WERI-Rb-1 (cell line): ENCODE measurements at places on chromosomes 1 and 21.

DNA sequence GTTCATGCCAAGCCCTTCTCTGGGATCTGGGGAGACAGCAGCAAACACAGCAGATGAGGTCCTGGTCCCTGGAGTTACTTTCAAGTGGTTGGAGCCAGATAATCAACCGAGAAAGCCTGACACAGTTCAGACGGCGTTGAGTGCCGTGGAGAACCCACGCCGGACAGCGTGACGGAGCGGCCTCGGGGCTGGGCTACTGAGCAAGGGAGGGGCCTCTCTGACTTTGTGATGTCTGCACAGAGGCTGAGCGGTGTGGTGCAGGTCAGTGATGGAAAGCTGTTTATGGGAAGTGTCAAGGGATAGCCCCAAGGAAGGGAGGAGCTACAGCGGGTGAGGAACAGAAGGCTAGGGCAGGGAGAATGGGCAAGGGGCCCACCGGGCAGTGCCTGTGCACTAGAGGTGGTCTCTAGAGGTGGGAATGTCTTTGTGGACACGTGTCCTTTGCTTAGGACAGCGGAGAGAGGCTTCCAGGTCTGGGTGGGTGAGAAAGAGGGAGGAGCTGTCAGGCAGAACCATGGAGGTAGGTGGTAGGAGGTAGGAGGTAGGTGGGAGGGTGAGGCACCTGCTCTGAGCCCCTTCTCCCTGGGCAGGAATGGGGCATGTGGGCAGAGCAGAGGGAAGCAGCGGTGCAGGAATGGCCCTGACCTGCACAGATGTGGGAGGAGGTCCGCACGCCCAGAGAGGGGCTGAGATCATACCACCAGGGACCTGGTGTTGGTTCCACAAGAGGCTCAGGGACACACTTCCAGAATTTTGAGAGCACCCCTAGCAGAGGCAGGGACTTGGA, 62.8 kb downstream of the RUNX3 start:
- DNase-seq = no peak

DNA sequence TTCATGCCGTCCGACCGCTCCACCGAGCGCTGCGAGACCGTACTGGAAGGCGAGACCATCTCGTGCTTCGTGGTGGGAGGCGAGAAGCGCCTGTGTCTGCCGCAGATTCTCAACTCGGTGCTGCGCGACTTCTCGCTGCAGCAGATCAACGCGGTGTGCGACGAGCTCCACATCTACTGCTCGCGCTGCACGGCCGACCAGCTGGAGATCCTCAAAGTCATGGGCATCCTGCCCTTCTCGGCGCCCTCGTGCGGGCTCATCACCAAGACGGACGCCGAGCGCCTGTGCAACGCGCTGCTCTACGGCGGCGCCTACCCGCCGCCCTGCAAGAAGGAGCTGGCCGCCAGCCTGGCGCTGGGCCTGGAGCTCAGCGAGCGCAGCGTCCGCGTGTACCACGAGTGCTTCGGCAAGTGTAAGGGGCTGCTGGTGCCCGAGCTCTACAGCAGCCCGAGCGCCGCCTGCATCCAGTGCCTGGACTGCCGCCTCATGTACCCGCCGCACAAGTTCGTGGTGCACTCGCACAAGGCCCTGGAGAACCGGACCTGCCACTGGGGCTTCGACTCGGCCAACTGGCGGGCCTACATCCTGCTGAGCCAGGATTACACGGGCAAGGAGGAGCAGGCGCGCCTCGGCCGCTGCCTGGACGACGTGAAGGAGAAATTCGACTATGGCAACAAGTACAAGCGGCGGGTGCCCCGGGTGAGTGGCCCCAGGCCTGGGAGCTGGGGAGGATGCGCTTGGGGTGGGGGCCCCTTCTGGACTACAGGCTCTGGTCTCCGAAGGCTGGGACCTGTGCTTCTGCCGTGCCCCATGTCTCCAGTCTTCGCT, 1.1 kb downstream of the SKI start:
- DNase-seq = no peak

GRCh38 chr1:208209896-208210589, 34.1 kb downstream of the PLXNA2 start:
- DNase-seq = no peak

DNA sequence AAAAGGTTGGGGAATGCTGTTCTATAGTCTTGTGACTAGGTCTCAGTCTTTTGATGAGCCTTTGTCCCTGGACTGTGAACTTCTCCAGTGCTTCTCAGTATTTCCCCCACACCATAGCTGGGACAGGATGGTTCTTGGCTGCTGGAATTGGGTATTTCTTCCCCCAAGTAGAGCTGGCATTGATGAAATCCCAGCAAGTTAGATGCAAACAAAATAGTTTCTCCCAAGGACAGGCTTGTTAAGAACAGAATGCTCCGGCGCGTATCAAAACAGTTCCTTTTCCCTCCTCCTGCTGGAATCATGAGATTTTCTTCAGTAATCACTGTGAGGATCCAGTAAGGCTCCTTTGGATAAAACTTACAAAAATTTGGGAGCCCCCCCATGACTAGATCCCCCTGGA, 162.6 kb downstream of the PIK3R3 start:
- DNase-seq = no peak

DNA sequence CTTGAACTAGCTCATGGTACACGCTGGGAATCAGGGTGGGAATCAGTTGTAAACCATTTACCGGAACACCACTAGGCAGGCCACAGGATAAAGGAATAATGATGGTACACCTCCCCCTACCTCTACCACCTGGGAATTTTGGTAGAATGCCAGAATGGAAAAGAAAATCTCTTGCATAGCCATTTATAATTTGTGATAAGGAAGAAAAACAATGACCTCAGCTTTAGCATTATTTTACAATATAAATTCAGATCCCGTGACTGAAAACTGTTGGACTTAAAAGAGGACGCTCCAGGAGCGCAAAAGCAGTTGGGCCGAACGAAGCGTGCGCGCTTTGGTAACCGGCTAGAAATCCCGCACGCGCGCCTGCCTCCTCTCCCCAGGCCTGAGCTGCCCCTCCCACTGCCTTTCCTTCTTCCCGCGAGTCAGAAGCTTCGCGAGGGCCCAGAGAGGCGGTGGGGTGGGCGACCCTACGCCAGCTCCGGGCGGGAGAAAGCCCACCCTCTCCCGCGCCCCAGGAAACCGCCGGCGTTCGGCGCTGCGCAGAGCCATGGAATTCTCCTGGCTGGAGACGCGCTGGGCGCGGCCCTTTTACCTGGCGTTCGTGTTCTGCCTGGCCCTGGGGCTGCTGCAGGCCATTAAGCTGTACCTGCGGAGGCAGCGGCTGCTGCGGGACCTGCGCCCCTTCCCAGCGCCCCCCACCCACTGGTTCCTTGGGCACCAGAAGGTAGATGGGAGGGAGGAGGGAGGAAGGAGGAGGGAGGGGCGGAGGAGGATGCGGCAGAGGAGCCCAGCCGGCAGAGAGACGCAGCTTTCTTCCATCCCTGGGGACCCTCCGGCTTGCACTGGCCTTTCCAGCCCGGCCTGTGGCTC, at the start of gene CYP4X1:
CYP4X1 (plus strand) TSS at position 402 of the 873 bp plus-strand sequence; CDS start at position 551, 149 bp downstream.
- no peak for DNase-seq

DNA sequence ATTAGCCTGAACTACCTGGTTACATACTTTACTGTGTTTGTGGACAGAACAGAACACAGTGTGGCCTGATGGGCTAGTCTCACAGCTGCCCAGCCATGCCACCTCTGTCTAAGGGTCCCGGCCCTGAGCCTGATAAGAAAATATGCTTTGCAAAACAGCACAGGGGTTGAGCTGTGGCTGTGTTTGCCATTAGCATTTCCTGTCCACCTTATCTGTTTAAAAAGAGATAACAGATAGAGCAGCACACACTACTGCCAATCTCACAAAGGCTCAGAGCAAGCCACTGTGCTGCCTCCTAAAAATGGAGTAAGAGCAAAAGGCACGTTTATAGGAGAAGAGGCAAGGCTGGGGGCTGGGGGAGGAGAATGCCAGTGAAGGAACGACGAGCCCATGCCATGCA, 95.0 kb downstream of the SUSD4 start:
- no peak for DNase-seq

- no peak for DNase-seq
These were observed 37.7 kb downstream of the SLC45A1 start for GRCh38 chr1:8355439-8356255.

DNA sequence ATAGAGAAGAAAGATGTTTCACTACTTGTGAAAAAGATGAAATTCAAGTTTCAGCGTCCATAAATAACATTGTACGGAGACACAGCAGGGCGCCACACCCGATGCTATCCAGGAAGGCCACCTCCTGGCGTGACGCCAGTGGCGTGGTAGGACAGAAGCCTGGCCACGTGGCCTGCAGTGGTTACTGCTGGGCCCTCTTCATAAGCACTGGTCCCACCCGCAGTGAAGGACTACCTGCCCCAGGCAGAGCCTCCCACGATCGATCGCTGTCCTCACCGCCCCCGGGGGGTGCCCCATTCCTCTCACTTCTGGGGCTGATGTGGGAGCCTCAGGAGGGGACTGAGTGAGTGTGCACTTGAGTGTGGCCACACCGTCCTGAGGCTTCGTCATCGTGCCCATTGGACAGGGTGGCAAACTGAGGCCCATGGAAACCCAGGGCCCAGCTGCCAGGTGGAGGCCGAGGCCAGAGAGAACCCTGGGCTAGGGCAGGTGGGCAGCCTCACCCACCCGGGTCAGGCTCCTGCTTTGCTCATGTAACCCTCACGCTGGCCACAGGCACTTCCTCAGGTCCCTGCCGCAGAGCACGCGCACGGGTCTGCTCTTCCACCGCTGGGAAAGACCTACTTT, 11.7 kb upstream of the HES5 start:
- DNase-seq = no peak

- DNase-seq = no peak
These were observed 42.4 kb upstream of the TACSTD2 start for GRCh38 chr1:58619286-58620054.

- DNase-seq = peak; percentile 7
These were observed 879 bp upstream of the PLPPR5 start for GRCh38 chr1:99005537-99005942.
